ENCODE measurements at places on chromosomes 11 and 22.

DNA sequence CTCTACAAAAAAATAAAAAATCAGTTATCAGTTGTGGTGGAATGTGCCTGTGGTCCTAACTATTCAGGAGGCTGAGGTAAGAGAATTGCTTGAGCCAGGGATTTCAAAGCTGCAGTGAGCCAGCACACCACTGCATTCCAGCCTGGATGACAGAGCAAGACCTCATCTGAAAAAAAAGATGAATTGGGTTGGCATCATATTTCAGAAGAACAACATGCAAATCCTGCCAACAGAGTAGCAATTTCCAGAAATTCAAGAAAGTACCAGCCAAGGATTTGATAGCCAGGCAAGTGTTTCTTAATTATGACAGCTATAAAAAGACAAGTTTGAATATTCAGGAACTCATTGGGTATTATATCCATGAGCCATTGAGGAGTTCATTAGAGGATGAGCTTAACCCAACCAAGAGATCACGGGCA is 75.2 kb downstream of the USP47 start:
- DNase-seq = no peak

DNA sequence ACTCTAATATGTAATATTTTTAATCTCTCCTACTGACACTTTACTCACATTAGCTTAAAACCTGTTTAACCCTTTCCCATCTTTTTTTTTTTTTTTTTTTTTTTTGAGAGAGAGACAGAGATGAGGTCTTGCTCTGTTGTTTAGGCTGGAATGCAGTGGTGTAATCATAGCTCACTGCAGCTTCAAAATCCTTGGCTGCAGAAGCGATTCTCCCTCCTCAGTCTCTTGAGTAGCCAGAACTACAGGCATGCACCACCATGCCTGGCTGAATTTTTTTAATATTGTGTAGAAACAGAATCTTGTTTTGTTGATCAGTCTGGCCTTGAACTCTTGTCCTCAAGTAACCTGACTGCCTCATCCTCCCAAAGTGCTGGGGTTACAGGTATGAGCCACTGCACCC is 37.3 kb downstream of the PAMR1 start:
- DNase-seq = no peak

- no peak for DNase-seq
These were observed 10.2 kb downstream of the B3GNT6 start for GRCh38 chr11:77044356-77044755.

- DNase-seq = no peak
These were observed 42.3 kb downstream of the ARHGEF12 start for GRCh38 chr11:120378474-120378873.

- no peak for DNase-seq
These were observed 391.3 kb downstream of the JRKL start for GRCh38 chr11:96781082-96781481.

- no peak for DNase-seq
These were observed 228.3 kb downstream of the FAM181B start for GRCh38 chr11:82505379-82505778.

- no peak for DNase-seq
These were observed 1850.2 kb upstream of the RAG2 start for GRCh38 chr11:38448284-38448683.

DNA sequence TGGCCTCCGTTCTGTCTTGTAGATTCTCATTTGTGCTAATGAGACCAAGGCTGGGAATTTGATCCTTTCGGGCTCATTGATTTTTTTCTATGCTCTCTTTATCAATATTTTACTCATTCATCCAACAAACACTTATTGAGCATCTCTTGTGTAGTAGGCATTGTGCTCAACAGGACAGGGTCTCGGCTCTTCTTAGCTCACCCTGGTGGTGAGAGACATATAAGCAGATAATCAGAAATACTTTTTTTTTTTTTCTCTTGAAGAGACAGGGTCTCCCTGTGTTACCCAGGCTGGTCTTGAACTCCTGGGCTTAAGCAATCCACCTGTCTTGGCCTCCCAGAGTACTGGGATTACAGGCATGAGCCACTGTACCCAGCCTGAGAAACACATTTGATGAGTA is 48.0 kb upstream of the SLC5A1 start:
- no peak for DNase-seq

GRCh38 chr11:120339394-120339890 is 3.2 kb downstream of the ARHGEF12 start:
- no peak for DNase-seq

DNA sequence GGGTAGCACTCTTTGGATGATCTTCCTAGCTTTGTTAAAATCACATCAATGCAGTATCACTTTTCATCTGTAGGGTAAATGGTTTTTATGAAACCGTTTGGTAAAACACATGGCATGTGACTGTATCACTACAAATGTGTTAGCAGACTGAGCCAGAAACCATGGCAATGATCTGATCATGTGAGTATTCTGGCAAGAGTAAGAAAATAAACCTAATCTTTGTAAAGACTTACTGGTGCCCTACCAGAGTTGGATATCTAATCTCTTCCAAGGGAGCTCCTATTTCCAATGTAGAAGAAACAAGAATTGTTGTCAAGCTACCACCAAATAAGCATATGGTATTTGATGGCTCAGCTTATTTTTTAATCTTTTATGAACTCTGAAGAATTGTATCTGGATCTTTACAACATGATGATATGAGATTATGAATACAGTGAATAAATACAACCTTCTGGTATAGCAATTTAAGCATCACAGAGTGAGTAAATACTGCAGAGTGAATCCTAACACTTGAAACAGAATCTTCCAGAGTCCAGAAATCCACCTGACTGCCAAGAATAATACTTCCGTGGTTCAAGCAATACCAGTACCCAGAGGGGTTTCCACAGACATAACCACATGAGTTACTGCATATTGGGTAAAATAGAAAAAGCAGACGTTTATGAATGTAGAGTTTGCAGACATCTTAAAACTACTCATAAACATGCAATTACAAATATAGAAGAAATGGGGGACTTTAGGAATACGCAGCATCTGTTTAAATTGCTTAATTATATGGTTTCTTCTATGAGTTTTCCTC is 238.8 kb downstream of the TTC28 start:
- DNase-seq = no peak

DNA sequence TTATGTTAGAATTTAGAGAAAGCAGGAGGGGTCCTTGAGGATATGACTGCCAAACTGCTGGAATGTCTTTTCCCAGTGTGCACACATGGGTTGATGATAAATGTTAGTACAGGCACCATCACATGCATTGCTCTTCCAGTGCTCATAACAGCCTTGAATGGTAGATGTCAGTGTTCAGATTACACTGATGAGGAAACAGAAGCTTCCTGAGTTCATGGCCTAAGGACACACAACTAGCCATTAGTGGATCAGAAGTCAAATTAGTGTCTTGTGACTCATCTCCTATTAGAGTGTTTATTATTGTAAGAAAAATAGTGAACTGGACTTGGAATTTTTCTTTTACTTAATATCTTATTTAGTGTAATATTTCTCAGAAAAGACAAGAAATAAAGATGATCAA is 241.5 kb downstream of the DDX10 start:
- DNase-seq = no peak

DNA sequence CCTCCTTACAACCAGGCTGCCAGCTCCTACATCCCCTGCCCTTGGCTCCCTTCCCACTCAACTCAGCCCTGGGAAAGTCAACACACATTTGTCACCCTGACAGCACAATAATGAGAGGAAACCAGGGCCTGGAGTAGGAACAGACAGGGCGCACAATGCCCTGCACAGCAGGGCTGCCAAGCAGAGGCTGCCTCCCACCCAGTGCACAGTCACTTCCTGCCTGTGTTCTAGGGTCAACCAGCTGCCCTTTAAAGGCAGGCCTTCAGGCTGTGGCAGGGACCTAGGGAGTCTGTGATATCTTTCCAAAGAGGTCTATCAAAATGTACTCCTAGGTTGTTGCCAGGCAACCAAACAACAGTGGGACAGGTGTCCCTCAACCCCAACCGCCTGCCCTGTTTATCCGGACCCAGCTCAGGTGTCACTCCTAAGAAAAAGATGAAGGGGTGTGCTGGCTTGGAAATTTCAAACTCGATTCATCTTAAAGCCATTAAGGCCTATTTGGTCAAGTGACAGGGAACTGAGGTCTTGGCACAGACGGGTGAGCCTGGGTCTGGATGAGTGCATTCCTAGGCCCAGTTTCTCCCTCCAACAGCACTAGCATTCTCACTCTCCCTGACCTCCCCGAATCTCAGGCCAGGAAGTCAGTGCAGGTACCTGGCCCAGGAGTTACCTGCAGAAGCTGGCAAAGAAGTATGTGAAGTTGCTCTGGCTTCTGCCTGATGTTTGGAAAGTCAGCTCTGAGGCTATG is 110.3 kb upstream of the PITPNB start:
- no peak for DNase-seq

DNA sequence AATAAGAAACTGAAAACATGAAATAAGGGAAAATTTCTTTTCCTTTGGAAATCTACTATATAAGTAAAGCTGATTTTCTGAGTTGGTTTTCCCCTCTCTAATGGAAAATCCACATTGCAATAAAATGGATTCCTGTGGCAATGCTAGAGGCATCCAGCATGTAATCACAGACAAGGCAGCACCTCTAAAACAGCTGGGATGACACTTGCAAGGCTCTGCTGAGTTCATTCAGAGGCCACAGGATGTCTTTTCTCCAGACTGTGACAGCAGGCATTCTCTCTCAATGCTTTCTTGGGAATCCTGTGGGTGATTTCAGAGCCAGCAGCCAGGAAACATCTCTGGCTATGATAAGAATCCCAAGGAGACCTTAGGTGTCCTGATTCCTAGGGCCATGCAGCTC is 201.3 kb upstream of the BLID start:
- no peak for DNase-seq

DNA sequence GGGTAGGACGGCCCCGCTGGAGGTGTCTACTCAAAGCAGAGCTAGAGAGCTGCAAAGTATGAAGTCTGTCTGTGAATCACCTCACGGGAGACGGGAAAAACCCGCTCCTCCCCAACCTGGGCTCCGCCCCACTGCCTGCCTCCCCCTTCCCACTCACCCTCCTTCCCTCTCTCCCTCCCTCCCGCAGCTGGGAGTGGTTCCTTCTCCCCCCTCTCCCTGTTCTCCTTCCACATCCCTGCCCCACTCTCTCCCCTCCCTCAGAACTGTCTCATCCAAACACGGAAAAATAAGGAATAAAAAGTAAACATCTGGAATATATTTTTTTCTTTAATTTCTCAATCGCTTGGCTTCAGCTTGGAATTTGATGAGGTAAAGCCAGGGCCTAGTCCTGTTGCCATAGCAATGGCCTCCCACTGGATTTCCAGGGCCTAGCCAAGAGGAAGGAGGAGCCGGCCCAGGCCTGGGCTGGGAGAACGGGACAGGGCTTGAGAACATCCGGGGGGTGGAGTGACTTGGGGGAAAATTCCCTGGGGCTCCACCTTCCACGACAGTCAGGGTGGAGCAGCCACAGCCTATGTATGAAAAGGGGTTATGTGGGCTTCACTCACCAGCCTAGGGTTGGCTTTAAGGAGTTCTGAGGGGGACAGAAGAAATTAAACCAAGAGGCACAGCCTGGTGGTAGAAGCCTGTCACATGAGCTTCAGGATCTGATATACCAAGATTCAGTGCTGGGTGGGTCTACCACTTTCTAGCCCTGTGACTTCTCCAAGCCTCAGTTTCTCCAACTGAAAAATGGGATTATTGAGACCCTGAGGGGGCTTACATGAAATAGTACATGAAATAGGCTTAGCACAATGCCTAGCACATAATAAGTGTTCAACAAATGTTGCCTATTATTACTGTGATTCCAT is 2.2 kb downstream of the TNKS1BP1 start:
- DNase-seq = no peak
